ENCODE measurements at places on chromosomes 11 and 22.

GRCh38 chr11:890794-891540, 19.6 kb downstream of the CHID1 start:
- no peak for DNase-seq

- no peak for DNase-seq
Observed at GRCh38 chr11:33898957-33899356, 7.1 kb upstream of the LMO2 start.

DNA sequence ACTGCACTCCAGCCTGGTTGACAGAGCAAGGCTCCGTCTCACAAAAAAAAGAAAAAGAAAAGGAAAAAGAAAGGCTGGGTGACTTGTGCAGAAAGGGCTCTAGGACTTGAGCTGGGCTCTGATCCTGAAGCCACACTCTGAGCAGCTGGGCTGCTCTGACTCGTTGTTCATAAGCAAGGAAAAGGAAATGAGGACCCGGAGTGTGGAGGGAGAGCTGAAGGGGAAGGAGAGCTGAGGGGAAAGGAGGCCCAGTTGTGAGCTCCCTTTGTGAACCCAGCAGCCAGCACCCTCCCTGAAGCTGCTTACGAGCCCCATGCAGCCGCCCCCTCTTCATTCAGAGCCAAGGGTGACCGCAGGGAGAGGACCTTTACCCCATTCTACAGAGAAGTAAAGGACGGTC, 12.3 kb upstream of the SH3BP1 start:
- DNase-seq = no peak

DNA sequence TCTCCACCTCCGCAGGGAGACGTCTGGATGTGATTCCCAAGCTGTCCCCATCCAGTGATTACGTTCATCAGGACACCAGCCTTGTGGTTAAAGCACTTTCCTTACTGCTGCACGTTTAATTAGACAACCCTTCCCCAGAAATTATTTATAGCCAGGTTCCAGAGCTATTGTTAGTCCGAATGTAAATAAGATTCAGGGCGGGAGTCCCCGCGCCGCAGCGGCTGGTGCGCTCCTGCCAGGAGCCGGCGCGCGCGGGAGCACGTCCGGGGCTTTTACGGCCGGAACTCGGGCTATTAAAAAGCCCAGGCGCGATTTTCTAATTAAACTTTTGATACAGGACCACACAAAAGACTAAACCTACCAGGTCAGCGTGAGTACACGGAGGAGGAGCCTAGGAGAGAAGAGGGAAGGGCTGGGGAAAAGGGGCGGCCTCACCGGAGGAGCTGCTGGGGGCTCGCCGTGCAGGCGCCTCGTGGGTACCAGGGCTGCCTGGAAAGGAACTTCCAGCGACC, 538.3 kb downstream of the OPCML start:
- no peak for DNase-seq

DNA sequence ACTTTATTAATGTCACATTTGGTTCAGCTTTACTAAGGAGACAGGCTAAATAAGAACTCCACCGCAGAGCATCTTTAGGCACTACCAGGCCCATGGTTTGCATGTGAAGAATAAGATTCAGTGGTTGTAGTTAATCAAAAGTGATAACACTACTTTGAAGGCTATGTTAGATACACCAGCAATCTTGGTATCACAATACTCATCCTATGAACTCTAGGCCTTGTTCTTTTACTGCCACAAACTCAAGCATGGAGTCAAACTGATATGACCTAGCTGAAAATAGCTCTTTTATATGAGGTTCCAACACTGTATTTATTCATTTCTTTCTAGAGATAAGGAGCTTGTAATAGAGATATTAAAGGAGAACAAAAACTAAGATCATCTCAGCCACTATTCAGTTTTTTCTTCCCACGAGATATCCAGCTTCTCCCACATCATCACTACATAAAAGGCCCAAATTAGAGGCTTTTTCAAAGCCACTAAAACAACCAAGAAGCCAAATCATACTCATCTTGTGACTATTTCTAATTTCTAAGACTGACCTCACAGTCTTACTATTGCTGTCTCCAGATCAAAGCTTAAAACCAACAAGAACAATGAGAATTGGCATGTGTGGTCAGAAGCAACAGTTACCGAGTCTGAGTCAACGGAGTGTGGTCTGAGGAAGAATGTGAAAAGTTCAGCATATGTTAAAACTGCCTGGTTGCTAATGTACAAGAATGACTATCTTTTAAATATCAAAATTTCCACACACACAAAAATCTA, 25.1 kb upstream of the GUCY1A2 start:
- DNase-seq = no peak

GRCh38 chr22:20951932-20952380, 15.1 kb upstream of the AIFM3 start:
- no peak for DNase-seq

- no peak for DNase-seq
Observed at GRCh38 chr11:105774899-105775298, 165.0 kb downstream of the GRIA4 start.

- DNase-seq = no peak
Observed at GRCh38 chr22:16965560-16965959, 42.5 kb downstream of the GAB4 start.

GRCh38 chr11:28981381-28981780, 873.2 kb downstream of the METTL15 start:
- no peak for DNase-seq

DNA sequence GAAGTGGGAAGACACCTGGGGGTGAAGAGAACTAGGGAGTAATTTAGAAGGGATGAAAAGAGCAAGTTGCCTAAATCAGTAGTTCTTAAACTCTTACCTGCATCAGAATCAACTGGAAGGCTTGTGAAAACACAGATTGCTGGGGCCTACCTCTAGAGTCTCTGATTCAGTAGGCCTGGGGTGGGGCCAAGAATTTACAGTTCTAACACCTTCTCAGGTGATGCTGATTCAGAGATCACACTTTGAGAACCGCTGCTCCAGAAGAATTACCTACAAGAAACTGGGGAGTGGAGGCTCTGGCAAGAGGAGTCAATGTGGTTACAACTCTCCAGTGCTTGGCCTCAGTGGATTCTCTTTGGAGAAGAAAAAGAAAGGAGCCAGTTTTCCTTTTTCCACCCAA, 128.7 kb downstream of the C11orf58 start:
- DNase-seq = no peak

DNA sequence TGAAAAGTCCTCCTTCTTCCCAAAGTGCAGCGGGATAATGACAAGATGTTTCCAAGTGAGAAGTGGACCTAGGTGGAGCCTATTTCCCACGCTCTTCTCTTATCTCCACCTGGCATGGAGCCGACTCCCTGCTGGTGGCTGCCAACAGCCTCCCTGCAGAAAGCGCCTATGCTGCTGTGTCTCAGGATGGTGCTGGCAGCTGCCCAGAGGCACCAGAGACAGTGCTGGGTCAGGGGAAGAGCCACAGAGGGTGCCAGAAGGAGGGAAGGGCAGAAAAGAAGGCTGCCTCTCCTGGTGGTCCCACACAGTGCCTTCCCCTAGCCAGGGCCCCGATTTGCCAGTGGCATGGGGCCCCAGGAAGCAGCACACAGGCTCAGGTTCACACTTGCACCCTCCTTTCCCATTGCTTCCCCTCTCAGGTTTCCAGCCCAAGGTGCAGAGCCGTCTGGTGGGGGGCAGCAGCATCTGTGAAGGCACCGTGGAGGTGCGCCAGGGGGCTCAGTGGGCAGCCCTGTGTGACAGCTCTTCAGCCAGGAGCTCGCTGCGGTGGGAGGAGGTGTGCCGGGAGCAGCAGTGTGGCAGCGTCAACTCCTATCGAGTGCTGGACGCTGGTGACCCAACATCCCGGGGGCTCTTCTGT, 19.0 kb downstream of the CD5 start:
- DNase-seq = no peak

DNA sequence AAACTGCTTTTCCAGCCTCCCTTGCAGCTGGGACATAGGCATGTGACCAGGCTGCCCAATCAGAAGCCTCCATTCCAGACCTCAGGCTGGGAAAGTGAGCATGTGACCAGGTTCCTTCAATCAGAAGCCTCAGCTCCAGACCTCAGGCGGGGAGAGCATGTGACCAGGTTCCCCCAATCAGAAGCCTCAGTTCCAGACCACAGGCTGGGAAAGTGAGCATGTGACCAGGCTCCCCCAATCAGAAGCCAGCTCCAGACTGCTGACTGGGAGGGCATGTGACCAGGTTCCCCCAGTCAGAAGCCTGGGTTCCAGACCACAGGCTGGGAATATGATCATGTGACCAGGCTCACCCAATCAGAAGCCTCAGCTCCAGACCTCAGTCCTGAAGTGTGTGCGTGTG, 11.7 kb upstream of the IL2RB start:
- no peak for DNase-seq

- no peak for DNase-seq
Observed at GRCh38 chr11:76214968-76215548, 8.8 kb upstream of the WNT11 start.

GRCh38 chr11:3224401-3225057, 5.9 kb upstream of the MRGPRG start:
- DNase-seq = no peak

- no peak for DNase-seq
Observed at GRCh38 chr11:130760515-130761125, 155.7 kb downstream of the SNX19 start.

DNA sequence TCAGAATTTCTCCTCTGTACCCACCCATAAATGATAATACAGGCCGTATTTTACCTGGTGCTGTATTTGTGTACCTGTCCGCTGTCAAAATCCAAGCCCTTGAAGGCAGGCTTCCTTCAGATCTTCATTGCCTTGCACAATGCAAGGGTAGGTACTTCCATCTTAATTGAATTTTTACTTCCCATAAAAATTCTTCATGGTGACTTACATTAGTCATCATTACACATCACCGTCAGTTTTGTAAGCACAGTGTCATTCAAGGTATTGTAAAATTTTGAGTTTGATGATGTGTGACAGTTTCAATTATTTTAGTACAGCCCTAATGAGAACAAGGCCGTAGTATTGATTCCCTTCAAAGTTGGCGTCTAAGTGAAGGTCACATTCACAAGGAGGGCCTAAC, 770 bp upstream of the TSG101 start:
- DNase-seq = no peak

- no peak for DNase-seq
Observed at GRCh38 chr11:20235164-20235563, 74.9 kb upstream of the DBX1 start.

DNA sequence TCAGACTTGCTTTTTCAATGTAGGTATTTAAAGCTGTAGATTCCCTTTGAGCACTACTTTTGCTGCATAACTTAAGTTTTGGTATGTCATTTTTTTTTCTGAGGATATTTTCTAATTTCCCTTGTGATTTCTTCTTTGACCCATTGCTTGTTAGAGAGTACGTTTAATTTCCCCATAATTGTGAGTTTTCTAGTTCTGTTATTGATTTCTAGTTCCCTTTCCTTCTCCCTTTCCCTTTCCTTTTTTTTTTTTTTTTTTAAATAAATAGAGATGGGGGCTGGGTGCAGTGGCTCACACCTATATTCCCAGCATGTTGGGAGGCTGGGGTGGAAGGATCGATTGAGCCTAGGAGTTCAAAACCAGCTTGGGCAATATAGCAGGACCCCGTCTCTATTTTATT, 30.8 kb downstream of the UBE2L3 start:
- DNase-seq = no peak

GRCh38 chr11:1437500-1437899, 47.8 kb downstream of the BRSK2 start:
- no peak for DNase-seq

DNA sequence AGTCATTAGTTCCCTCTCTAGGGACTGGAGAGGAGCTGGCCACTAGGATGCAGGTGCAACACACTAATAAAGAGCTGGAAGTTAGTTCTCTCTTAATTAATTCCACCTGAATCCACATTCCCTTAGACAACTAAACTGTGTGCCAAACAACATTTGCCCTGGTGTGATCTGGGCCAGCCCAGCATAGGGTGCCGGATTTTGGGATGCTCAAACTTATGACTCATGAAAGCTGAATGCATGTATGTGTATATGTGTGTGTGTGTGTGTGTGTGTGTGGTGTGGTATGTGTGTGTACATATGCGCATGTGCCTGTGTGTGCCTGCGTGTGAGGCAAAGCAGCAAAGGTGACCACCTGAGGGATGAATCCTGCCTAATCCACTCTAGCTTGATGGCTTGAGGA, 110.7 kb downstream of the EHF start:
- DNase-seq = no peak

GRCh38 chr11:103699216-103699615, 337.2 kb upstream of the DDI1 start:
- DNase-seq = no peak

DNA sequence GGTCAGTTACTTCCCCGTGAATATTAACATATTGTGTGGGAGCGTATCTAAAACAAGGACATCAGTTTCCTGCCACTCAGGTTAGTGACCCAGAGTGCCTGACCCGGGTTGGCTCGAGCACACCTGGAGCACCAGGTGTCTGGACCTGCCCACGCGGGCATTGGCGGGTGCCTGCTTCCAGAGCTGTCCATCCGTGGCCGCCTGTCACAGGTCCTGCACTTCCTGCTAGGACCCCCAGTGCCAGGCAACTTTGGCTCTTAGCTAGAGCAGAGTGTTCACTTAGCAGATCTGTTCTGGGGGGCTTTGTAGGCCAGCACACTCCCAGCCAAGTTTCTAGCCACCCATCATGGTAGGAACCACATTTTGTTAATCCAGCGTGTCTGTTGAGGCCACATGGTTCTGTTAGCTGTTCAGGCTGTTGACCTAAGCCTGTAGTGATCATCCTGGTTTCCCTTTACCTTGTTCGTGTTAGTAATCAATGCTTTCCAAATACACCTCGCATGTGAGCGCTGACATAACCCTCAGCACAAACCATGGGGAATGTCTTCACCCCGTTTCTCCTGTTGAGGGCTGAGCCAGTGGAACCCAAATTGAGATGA, 29.5 kb downstream of the MOV10L1 start:
- DNase-seq = no peak

GRCh38 chr22:19793661-19794310, 33.2 kb downstream of the TBX1 start:
- no peak for DNase-seq

GRCh38 chr22:25397616-25398015, 166.9 kb upstream of the GRK3 start:
- no peak for DNase-seq

DNA sequence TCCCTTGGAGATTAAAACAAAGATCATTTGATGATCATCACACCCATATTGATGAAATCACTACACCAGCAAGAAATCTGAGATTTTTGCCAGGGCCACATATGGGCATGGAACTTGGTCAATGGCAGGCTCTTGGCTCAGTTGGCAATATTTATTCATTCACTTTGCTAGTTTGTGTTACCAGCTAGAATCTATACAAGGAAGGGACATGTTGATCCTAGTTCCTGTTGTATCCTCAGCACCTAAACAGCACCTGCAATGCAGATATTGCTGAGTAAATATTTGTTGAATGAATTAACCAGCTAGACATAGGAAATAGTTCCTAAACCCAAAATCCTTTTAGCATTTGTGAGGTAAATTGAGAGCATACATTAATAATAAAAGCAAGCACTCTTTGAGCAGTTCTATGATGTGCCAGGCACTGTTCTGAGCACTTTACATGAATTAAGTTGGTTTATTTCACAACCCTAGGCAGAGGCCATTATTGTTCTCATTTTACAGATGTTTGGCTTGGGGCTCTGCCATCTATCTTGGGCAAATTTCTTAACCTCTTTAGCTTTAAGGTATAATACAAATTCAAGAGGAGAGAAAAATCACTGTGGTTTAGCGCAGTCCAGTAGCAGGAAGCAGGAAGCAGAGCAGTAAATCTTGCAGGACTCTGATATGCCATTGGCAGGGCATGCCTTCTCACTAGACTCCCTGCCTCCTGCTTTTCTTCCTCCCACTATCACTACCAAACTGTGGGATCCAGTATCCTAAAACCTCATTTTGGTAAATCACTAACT, 1.6 kb downstream of the TRIM68 start:
- DNase-seq = no peak

- no peak for DNase-seq
Observed at GRCh38 chr11:119480380-119481020, 57.5 kb upstream of the THY1 start.

All from T follicular helper cell (primary cell).